T-helper 17 cell (primary cell): ENCODE measurements at places on chromosomes 2 and 18.

- no peak for DNase-seq
Measured at GRCh38 chr18:47254341-47254939, 3.0 kb upstream of the SKOR2 start.

DNA sequence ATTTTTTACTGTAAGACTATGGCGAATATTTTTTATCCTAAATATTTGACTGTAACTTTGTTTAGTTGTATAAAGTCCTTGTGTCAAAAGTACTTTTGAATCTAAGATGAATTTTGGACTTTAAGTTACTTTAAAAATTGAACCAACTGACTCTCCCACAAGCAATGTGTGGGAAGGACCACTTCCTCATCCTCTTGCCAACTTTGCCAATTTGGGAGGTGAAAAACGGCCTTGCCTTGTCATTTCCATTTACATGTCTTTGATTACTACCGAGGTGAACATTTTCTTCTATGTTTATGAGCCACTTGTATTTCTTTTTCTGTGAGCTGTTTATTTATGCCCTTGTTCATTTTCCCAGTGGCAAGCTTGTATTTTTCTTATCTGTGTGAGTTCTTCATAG lies 12.8 kb upstream of the MSGN1 start:
- no peak for DNase-seq

- no peak for DNase-seq
Measured at GRCh38 chr2:64943387-64944150, 45.6 kb upstream of the SLC1A4 start.

DNA sequence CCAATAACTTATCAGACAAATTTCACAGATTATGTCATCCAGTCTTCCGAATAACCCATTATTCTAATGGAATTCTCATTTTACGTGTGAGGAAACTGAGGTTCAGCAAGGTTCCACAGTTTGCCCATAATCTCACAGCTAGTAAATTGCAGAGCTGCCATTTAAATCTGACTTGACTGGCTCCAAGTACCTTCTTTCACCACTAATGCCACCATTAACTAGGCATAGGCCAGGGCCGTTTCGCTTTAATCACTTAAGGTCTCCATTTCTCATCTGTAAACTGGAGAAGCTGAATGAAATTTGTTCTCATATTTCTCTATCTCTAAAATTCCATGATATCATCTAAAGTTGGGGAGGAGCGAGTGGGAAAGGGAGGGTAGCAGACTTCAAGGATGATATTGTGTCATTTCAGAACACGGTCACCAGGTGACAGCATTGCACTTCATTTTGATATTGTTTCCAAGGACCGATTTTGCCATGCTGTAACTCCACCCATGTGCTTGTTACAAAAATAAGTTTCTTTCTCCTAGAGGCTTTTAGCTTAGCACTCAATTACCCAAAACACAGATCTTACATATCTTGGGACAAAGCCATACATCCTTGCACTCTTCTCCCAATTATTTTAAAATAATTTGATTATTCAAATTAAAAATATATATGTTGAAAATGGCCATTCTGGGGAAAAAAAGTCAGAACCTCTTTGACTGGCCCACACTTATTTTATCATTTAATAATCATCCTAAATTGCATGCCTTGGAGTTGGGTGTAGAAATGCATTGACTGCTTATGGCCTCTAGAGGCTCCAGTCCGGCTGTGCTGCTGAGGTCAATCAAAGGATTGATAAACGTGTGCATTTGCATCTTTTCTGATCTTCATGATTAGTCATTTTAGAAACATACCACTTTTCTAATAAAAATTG lies 123.8 kb downstream of the AKAIN1 start:
- no peak for DNase-seq

DNA sequence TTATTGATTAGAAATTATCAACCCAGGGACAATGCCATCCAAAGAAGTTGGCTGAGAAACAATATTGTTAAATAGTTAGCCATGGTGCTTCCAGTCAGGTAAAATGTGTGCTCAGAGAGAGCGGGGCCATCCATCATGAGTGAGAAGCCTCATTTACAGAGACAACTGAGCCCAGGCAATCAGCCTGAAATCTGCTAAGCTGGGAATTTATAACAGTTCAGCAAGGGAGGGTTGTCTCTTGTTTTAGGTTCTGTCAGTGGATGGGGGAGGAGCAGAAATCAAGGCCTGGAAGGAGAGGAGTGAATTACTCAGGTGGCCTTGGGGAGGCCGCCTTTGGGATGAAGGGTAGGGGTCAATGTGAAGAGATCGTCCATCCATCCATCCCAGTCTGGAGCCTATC lies 102.5 kb upstream of the ST8SIA3 start:
- no peak for DNase-seq

GRCh38 chr2:241905716-241906377 lies 36.3 kb downstream of the RTP5 start:
- DNase-seq: no peak

GRCh38 chr2:137173463-137173862 lies 408.1 kb downstream of the THSD7B start:
- DNase-seq: no peak

DNA sequence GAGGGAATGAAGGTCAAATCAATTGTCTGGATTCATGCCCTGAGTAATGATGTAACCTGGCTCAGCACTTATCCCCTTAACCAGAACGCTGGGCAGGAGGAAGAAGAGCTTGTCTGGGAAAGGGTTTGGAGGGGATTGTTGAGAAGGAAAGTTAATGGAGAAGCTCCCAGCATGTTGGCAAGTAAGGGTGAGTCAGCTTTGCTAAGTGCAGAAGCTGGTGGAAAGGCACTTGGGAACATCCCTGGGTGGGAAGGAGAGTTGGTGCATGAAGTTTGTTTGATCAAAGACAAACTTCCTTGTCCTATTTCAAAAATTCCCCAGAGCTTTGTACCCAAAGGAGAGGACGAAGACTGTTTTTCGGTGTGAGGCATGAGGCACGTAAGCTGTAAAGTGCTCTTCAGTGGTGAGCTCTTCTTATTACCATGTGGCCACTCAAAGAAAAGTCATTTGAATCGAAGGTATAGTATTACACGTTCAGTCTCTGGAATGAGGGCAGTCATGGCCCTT lies 17.6 kb upstream of the DAW1 start:
- no peak for DNase-seq

DNA sequence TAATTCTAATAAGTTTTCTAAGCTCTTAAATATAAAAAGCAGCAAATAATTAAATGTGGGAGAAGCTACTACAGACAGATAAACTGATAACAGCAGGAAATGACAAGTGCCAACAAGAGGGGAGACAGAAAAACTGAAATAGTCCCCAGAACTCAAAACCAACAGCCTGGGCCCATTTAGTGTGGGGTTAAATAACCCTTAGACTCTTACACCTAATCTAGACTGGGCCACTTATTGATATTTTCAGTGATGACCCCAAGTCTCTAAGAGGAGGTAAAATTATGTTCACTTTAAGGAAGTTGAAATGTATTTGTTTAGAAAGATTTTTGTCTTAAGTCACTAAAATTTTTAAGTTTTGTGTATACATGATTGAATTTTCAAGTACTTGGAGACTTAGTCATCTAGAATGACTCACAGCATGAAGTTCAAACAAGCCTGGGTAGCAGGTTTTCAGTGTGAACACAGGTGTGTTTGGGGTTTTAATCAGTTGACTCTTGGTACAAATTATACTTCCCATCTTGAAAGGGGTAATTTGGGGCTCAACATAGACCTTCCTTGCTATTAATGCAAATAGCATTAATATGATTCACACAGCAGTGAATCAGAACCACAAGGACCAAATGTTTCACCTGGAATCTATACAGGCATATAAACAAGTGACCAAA lies 54.9 kb upstream of the MYO3B start:
- DNase-seq: no peak

DNA sequence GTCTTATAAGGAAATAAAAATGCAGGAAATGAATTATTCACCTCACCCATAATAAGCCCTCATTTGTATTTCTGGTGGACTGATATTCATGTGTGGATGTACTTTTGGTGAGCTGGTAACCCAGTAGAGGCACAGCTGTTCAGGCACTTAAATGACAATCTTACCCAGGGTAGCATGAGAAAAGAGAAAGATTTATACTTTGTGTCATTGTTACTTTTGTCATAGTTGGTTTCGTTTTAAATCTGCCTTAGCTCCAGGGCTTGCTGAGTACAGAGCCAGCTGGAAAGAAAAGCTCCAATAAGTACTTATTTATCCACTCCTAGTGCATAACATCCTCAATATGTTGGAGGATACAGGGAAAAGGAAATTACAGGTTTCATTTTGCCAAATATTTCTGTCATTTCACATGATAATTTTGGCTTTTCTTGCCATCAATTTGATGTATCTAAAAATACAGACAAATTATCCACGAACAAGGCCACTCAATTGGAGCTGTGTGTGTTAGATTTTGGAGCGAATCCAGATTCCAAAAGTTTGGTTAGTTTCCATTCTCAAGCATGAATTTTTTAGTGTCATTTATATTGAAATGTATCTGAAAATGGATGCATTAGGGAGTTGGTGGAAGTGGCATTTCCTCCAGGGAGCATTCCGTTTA lies 1276.1 kb upstream of the FAM98A start:
- DNase-seq: no peak

DNA sequence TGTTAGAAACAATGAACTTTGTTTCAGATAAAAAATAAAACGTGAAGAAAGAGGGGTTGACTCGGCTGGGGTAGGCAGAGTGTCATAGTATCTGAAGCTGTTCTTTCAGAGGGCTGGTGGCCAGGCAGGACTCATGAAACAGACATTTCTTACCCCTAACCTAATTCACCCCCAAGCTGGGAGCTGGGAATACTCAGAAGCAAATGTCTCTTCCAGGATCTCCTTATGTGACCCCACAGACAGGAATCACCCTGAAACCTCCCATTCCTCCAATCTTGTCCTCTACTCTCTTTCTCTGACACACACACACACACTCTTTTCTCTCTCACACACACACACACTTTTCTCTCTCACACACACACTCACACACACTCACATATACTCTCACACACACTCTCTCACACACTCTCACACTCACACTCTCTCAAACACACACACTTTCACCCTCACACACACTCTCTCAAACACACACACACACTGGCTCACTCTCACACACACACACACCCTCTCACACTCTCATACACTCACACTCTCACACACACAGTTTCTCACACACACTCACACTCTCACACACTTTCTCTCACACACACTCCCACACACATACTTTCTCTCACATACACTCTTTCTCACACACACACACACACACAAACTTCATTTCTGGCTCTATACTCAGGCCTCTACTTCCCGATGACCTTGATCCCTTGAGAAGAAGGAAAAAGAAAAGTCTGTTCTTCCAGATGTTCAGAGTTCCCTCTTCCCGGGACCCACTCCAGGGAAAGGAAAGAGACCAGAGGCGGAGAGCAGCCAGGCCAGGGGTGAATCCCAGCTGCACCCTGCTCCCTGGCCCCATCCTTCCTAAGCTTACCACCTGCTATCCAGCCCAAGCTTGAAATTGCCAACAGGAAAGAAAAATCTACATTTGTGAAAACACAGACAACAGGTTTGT lies 167.7 kb downstream of the TXNL1 start:
- no peak for DNase-seq

GRCh38 chr18:49668574-49669275 lies 106.9 kb downstream of the LIPG start:
- DNase-seq: no peak

DNA sequence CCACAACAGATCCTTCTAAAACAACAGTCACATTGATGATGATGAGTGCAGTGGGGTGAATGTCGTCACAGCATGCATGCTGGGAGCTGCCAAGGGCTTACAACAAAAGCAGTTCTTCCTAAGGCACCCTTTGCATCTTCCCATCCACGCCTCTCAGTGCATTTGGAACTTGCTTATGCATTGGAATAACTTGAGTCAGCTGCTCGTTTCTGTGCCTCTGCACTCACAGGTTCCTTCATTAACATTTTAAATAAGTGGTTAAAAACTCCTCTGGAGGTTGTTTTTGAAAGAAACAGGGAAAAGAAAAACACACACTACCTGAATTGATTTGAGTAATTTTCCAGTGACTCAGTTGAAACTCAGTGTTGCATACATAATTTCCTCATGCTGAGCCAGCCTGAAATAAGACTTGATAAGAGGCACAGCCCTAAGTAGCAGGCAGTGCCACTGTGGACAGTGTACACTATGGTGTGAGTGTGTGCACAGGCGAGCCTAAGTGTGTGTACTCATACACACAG lies 46.8 kb upstream of the TRIM43B start:
- DNase-seq: no peak

DNA sequence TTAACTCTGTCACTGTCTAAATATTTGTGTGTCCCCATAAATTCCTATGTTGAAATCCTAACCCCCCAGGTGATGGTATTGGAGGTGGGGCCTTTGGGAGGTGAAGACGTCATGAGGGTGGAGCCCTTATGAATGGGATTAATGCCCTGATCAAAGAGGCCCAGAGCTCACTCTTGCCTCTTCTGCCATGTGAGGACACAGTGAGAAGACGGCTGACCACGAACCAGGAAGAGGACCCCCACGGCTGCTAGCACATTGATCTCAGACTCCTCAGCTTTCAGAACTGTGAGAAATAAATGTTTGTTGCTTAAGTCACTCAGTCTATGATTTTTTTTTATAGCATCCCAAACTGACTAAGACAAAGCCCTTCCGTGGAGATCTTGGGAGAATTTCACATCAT lies 71.2 kb downstream of the BCL2L11 start:
- no peak for DNase-seq

DNA sequence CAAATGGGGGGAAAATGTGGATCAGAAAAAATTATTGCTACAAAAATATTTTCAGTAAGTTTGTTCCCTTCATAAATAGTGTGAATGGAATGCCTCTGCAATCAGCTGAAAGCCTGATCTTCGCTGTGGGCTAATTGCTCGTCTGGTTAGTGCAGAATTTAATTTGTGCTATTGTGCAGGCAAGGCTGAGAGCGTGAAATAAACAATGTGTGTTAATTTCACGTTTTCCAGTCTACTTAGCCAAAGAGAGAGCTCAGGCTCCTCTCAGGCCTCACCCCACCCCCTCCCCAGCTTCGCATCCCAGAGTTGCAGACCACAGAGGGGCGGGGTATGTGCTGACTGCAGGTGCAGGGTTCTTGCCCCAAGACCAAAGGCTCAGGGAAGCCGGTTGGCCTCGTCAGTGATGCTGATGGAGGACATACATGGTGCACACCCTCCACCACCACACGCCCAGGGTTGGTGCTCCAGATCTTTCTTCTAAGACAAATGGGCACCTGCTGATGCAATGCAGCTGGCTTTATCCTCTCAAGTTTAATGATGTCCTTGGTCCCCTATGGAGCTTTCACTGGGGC lies 302.6 kb upstream of the SLC14A2 start:
- DNase-seq: no peak

GRCh38 chr18:50970006-50970405 lies 2.2 kb downstream of the ELAC1 start:
- no peak for DNase-seq

GRCh38 chr18:12470382-12471075 lies 62.8 kb downstream of the PRELID3A start:
- DNase-seq: no peak

- no peak for DNase-seq
Measured at GRCh38 chr2:239954166-239955086, 70.7 kb downstream of the NDUFA10 start.

DNA sequence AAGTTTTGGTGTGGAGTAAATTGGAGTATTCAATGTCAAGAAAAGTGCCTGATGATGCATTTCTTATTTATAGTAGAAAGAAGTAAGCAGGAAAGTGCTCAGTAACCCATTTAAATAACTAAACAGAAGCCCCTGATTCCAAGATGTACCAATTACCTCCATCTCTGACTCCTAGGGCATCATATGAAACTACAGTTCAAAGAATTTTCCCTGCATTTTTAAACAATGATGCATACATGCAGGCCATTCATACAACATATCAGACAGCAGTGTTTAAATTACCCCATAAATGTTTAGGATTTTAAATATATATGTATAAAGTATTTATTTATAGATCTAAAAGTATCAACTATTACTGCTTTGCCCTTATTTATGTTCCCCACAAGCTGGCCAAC lies 36.2 kb downstream of the FTCDNL1 start:
- DNase-seq: no peak
